ENCODE measurements at places on chromosomes 4 and X.
A peak's percentile ranks its signal among the peaks of the same experiment; 100 is the strongest.

GRCh38 chr4:95193391-95194224, 355.2 kb downstream of the UNC5C start:
- DNase-seq, result no peak

DNA sequence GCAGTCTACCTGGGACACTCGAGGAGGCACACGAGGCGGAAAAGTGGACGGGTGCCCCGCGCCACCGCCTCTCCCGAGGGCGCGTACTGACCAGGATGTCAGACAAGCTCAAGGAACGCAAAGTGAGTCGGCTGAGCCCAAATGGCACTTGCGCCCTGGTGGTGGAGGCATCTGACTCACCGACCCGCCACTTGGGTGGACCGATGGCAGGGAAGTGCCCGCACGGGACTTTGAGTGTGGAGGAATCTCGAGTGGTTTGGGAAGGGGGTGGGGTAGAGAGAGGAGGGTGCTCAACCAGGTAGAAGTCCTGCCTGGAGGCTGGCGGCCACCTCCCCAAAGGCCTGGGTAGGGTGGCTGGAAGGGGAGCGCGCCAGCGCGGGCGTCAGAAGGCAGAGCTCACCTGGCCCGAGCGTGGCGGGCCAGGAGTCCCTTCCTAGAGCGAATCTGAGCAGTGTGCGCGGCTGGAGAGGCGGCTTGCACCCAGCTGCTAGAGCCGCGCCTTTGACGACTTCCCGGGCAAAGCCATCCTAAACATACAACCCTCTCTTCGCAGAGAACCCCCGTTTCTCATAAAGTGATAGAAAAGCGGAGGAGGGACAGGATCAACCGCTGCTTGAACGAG, 655 bp downstream of the HELT start:
- DNase-seq, result peak; percentile 56

GRCh38 chr4:127486248-127486647, 146.5 kb upstream of the INTU start:
- no peak for DNase-seq

DNA sequence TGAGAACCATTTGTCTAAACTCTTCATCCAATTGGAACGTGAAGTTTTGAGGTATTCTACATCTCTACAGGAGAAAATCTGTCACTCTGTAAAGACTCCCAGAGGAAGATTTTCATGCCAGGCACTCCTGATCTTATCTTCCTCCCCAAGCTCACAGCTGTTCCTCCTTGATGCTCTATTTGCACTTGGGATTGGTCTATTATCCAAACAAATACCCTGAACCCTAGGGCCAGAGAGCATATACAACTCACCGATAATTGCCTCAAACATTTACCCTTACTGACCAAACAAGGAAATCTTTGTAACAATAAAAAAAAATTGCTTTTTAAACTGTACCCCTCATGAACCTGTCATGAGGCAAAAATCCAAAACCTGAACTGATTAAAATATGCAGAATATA, 372.7 kb downstream of the SH2D1A start:
- DNase-seq, result no peak

DNA sequence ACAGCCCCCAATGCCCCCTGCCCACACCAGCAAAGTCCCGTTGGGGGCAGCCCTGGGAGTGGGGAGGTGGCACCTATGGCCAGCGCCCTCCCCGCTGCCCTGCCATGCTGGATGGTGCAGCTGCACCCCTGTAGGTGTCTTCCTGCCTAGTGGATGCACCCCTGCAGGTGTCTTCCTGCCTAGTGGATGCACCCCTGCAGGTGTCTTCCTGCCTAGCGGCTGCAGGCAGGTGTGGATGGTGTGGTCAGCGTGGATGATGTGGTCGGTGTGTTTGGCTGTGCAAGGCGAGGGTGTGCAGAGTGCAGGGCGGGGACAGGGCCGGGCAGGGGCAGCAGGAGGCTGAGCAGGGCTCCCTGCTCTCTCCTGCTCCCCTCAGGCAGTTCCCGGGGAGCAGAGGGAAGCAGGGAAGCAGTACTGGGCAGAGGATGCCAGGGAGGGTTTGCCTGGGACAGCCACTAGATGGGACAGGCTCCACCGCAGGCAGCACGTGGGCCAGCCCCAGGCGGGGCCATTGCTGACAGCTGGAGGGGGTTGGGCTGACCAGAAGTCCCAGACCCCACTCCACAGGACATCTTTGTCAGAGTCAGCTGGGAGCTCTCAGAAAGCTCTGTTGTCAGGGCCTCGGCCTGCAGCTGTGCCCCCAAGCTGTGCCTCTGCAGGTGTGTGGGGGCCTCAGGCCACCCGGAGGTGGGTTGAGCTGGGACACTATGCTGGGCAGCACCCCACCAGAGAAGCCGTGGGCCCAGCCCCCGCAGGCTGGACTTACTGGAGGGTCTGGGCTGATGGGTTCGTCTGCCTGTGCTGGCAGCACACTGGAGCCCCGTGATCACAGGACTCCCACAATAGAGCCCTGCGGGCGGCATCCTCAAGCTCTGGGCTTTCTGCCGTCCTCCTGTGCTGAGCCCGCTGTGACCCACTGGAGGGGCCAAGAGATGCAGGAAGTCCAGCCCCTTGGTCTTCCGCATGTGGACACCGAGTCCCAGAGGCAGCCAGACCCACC, 23.7 kb downstream of the DOK7 start:
- no peak for DNase-seq

- no peak for DNase-seq
Observed at GRCh38 chr4:189941005-189941450, 356 bp downstream of the FRG1 start.

DNA sequence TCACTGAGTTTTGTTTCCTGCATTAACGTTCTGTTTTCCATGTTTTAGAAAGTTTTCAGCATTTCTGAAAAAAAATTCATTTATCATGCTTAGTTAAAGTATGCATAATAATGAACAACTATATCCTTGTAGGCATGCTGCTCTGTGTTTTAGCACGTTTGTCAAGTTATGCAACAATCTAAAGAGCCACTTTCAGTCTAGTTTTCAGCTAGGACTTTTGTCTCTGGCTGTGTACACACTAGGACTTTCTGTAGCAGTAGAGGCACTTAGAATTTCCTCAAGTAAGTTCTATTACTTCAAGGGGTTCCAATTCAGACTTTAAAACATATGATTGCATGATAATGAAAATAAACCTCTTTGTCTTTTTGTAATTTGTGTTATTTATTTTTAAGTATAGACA, 12.4 kb downstream of the DCAF8L1 start:
- no peak for DNase-seq

GRCh38 chr4:121943941-121944340, 7.9 kb downstream of the TRPC3 start:
- DNase-seq, result no peak

- no peak for DNase-seq
Observed at GRCh38 chr4:144820011-144820727, 174.2 kb downstream of the HHIP start.

- DNase-seq, result no peak
Observed at GRCh38 chrX:148722966-148723365, 222.5 kb downstream of the AFF2 start.

DNA sequence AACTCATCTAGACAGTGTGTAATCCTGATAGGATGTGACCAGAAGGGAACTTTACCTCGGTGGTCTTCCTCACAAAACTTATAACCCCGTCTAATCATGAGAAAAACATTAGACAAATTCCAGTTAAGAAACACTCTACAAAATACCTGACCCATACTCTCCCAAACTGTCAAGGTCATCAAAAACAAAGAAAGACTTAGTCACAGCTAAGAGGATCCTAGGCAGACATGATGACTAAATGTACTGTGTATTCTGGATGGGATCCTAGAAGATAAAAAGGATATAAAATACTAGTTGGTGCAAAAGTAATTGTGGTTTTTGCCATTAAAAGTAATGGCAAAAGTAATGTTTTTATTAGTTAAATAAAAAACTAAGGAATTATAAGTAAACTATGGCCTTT, 81.6 kb downstream of the DTHD1 start:
- no peak for DNase-seq

- no peak for DNase-seq
Observed at GRCh38 chr4:42144028-42144427, 8.4 kb downstream of the BEND4 start.

DNA sequence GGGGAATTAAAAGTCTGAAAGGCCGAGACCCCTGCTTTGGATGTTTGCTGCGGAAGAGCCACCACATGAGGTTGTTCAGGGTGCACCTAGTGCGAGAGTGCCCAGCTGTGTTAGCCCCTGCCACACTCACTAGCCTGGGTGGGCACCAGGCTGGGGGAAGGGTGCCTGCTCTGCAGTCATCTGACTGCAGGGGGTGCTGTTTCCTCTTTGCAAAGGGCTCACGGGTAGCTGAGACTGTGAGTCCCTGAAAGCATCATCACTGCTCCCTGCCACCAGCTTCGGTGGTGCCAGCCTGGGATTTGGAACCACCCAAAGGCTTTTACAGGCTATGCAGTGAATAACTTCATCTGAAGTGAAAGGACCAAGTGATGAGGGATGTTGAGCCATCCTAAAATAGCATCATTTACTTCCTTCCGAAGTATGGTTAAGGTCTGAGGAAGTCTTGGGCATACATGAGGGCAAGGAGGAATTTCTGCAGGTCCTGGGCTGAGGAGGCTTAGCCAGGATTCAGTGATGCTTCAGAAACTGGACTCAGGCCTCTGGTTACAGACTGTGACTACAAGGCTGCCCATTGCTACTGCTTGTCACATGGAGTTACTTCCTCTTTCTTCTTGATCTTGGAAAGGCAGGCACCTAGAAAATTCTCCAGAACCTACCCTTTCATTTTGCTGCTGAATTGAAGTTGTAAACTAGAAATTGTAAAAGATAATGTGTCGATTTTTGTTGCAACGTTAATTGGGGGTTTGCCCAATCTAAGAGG, 293.2 kb upstream of the PRPS2 start:
- DNase-seq, result no peak

- DNase-seq, result no peak
Observed at GRCh38 chrX:97397371-97397770, 513.7 kb downstream of the RPA4 start.

DNA sequence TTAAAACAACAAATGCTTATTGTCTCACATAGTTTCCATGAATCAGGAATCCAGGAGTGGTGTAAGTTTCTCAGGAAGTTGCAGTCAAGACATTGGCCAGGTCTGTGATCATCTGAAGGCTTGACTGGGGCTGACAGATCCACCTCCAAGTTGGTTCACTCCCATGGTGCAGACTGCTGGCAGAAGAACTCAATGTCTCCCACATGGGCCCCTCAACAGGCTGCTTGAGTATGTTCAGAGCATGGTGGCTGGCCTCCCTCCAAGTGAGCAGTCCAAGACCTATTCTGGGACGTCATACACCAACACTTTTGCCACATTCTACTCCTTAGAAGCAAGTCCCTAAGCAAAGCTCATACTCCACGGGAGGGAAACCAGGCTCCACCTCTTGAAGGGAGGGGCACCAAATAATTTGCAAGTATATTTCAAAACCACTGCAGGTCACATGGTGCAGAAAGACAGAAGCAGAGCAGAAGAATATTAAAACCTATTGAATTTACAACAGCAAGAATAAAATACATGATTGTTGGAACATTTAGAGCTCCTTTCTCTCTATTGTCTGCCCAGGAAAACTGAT, 35.3 kb downstream of the LGI2 start:
- DNase-seq, result no peak

DNA sequence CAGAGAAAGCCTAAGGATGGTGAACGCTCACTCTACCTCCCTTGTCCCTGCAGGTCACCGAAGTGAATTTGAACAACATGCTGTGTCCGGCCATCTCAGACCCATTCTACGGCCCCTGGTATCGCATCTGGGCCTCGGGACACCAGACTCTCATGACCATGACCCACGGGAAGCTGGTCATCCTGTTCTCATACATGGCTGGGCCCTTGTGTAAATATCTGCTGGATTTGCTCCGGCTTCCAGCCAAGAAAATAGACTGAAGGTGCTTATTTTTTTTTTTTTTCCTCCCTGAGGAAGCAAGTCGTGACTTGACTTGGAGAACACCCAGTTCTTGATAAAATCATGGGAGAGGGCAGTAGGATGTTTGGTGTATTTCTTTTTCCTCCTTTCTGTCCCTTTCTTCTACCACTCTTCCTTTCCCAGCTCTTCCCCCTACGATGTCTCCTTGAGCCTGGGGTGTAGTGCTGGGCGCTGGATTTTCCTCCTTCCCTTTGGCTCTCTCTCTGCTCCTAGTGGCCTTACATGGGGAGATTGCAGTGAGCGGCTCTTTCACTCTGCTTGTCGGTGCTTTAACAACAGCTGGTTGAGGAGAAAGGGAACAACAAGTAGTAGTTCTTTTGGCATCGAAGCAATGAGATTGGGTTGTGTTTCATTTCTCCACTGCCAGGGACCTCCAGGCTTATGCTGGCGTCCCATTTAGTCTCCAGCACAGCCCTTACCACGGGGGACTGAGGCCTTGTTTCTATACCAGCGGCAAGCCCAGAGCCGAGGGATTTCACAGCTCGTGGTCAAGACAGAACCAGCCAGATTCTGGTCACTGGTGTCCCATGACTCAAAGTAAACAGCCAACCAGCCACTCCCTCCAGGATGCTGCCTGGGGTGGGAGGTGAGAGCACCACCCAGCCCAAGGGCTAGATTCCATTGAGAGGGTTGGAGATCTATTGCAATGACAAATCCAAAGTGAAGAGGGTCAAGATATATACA, 144.4 kb downstream of the AMMECR1 start:
- no peak for DNase-seq

DNA sequence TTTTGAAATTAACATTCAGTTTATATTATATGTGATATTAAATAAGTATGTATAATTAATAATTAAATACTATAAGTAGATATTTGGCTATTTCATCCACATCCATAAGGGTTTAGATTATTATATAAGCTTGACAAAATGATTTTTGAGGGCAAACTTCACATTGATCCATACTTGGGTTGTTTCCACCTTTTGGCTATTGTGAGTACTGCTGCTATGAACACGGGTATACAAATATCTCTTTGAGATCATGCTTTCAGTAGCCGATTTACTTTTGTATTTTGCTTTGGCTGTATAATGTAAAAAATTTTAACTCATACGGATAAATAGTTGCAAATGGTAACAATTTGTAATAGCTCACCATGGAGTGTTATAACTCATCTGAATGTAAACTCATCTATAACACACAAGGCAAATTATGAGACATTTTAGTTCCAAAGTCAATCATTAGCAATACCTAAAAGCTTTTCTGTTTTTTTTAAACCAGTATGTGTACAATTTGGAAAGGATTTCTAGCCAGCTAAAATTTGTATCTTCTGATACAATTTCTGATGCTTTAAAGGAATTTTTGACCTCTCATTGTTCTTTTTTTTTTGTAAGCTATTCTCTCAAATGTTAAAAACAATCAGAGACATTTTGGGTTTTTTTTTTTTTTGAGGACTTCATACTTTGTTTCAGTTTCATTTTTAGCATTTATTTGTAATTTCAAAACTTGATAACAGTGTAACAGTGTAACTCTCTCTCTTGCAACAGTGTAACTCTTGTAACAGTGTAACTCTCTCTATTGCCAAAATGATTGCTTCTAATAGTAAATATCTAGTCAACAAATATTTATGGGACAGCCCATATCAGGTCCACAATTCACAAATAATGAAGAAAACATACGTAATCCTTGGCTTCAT, 51.8 kb upstream of the ARX start:
- no peak for DNase-seq

GRCh38 chr4:165379678-165380064, 863 bp downstream of the CPE start:
- DNase-seq, result peak; percentile 68

DNA sequence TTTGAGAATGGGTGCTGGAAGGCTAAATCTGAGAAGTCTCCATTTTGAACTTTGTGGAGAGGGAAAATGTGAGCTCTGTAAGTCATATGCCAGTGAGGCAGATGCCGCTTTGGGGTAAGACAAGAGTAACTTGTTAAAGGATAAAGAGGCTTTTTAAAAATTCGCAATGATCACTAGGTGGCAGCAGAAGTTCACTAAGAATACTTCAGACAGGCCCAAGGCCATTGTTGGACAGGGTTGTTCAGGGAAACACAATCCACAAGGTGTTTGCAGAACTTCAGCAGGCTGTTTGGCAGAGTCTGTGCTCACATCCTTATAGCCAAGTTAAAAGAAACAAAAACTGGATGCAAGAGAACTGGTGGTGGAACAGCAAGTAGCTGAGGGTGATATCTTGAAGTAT, 13.7 kb upstream of the PIGA start:
- DNase-seq, result no peak

All from left forelimb (tissue), 1 donor.